ENCODE measurements at places on chromosomes 13 and 19. TPM values are rescaled to one million over a fixed set of nuclear protein-coding genes. Genes with fewer than 3 reads are reported as not detected.

- H3K36me3 ChIP-seq: peaks cover 45% of the 10 kb centered on the region
- peak overlapping the region; percentile 99 for H3K4me3 ChIP-seq
- H3K4me1 ChIP-seq: peaks cover 10% of the 10 kb centered on the region
- no peak overlapping the region for H3K27ac ChIP-seq
- H3K27me3 ChIP-seq: no peaks in the 10 kb centered on the region
Observed at GRCh38 chr19:57748029-57748428, 1.4 kb downstream of the ZNF776 start.

GRCh38 chr13:97327506-97328221, 105.5 kb downstream of the MBNL2 start:
- H3K27ac ChIP-seq: no peak overlapping the region
- H3K4me1 ChIP-seq: peaks cover 19% of the 10 kb centered on the region
- DNase-seq: no peak
- H3K4me3 ChIP-seq: no peak overlapping the region

Gene ZNF329
- 16.5 TPM for total RNA-seq

- H3K36me3 ChIP-seq: peaks cover 58% of the 10 kb centered on the region
- no peak overlapping the region for H3K4me3 ChIP-seq
- peaks cover 4% of the 10 kb centered on the region for H3K4me1 ChIP-seq
- no peak overlapping the region for H3K27ac ChIP-seq
- no peak for DNase-seq
- no peaks in the 10 kb centered on the region for H3K27me3 ChIP-seq
Observed at GRCh38 chr13:110173247-110173818, 133.6 kb downstream of the COL4A1 start.

DNA sequence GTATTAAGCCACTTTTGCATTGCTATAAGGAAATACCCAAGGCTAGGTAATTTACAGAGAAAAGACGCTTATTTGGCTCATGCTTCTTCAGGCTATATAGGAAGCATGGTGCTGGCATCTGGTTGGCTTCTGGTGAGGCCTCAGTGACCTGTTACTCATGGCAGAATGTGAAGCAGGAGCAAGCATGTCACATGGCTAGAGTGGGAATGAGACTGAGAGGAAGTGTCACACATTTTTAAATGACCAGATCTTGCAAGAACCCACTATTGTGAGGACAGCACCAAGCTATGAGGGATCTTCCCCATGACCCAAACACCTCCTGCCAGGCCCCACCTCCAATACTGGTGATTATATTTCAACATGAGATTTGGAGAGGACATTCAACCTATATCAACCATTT, 25.7 kb upstream of the IGFL4 start:
- no peaks in the 10 kb centered on the region for H3K4me1 ChIP-seq
- peaks cover 73% of the 10 kb centered on the region for H3K27me3 ChIP-seq
- no peak for DNase-seq
- H3K4me3 ChIP-seq: no peak overlapping the region
- H3K36me3 ChIP-seq: peaks cover 4% of the 10 kb centered on the region

Gene ZNF226
- total RNA-seq: 18.0 TPM

Gene CACNG7
- total RNA-seq: 43.2 TPM

DNA sequence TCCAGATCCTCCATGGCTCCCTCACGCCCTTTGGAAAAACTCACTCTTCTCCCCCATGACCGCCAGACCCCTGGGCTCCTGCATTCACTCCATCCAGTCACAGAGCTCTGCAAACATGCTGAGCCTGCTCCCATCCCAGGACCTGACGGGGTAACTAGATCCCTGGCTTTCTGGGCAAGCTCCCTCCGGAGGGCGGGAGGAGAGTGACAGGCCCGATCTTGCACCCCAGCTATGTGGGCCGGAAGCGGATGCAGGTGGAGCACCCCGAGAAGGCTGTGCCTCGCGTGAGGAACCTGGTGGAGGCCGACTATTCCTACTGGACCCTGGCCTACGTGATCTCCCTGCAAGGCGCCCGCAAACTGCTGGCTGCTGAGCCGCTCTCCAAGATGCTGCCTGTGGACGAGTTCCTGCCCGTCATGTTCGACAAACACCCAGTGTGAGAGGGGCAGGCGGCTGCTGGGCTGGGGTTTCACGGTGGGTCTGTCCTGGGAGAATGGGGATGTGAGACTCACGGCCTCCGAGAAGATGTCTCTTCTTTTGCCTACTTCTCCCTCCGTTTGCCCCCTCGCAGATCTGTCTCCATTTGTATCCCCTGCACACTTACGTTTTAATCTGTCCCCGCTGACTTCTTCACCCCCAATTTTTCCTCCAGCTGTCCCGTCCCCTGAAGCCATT, 25.2 kb downstream of the COLGALT1 start:
- H3K27ac ChIP-seq: peak overlapping the region; percentile 97
- H3K36me3 ChIP-seq: peaks cover 13% of the 10 kb centered on the region
- H3K4me1 ChIP-seq: peaks cover 32% of the 10 kb centered on the region
- H3K4me3 ChIP-seq: no peak overlapping the region
- H3K27me3 ChIP-seq: no peaks in the 10 kb centered on the region

GRCh38 chr13:18948664-18949488, 232.7 kb downstream of the TUBA3C start:
- no peaks in the 10 kb centered on the region for H3K4me1 ChIP-seq
- H3K4me3 ChIP-seq: no peak overlapping the region
- peaks cover 61% of the 10 kb centered on the region for H3K36me3 ChIP-seq
- H3K27ac ChIP-seq: no peak overlapping the region

DNA sequence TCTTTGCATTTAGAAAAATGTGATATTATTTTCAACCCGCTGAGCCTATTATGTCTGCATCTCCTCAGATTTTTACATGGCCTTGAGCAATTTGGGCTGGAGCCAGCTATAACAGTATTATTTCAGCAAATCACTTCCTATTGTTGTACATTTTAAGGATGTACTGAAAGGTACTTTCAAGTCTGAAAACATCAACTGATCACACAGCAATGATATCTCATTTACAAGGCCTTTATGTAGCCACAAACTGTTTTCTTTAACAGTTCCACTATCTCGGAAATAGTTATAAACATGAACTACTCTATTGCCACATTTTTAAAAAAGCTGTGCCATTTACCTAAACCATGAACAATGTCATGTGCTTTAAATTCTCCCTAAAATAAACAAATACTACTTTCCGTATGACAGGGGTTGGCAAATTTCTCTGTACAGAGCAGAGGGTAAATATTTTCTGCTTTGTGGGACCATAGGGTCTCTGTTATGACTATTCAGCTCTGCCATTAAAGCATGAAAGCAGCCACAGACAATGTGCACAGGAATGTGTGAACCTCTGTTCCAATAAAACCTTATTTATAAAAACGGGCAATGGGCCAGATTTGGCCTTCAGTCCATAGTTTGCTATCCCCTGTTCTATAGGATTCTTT, 560.4 kb downstream of the GPC6 start:
- no peak overlapping the region for H3K4me3 ChIP-seq
- no peaks in the 10 kb centered on the region for H3K36me3 ChIP-seq
- peaks cover 5% of the 10 kb centered on the region for H3K4me1 ChIP-seq
- H3K27ac ChIP-seq: no peak overlapping the region
- H3K27me3 ChIP-seq: no peaks in the 10 kb centered on the region

GRCh38 chr13:65592731-65593130, 1637.4 kb downstream of the PCDH9 start:
- no peak for DNase-seq
- no peak overlapping the region for H3K4me3 ChIP-seq
- peaks cover 19% of the 10 kb centered on the region for H3K27me3 ChIP-seq
- H3K27ac ChIP-seq: no peak overlapping the region
- no peaks in the 10 kb centered on the region for H3K4me1 ChIP-seq
- peaks cover 13% of the 10 kb centered on the region for H3K36me3 ChIP-seq

GRCh38 chr19:47680858-47681332, 32.3 kb upstream of the EHD2 start:
- no peaks in the 10 kb centered on the region for H3K27me3 ChIP-seq
- H3K4me3 ChIP-seq: no peak overlapping the region
- no peak overlapping the region for H3K27ac ChIP-seq

DNA sequence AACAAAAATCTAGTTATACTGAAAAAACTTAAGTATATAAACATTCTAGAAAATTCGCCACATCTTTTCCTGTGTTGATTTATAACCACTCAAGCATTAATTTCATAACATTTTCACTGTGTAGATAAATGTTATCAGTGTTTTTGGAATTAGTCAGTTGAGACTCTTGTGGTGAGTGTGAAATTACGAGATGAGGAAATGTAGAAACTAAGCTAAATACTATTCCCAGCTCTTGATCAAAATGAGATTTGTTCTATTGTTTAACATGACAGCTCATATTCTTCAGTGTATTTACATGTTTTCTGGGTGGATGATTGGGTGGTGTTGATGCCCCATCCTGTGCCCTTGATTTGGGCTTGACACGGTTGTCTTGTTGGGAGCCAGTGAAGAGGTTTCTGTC, 406.8 kb downstream of the DACH1 start:
- no peak for DNase-seq
- no peak overlapping the region for H3K4me3 ChIP-seq
- no peak overlapping the region for H3K27ac ChIP-seq
- no peaks in the 10 kb centered on the region for H3K27me3 ChIP-seq
- H3K36me3 ChIP-seq: no peaks in the 10 kb centered on the region
